ENCODE measurements at places on chromosomes 7 and 10.

- no peak for DNase-seq
These were observed 23.3 kb upstream of the HABP2 start for GRCh38 chr10:113529575-113529974.

DNA sequence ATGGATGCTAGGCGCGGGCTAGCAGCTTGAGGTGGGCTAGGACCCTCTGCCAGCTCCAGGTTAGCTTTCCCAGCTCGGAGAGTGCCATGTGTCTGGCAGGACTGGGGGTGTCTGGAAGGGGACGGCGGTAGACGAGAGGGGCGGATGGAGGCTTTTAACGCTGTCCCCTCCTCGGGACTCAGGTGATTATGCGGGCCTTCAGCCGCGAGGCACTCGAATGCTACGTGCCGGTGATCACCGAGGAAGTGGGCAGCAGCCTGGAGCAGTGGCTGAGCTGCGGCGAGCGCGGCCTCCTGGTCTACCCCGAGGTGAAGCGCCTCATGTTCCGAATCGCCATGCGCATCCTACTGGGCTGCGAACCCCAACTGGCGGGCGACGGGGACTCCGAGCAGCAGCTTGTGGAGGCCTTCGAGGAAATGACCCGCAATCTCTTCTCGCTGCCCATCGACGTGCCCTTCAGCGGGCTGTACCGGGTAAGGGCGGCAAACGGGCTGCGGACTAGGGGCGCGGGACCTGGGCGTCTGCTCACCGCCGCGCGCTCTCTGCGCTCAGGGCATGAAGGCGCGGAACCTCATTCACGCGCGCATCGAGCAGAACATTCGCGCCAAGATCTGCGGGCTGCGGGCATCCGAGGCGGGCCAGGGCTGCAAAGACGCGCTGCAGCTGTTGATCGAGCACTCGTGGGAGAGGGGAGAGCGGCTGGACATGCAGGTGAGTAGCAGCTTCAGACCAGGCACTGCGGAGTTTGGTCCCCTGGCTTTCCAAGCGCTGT lies 1.1 kb downstream of the CYP26A1 start:
- no peak for DNase-seq

GRCh38 chr7:149849174-149849573 lies 11.0 kb downstream of the ZNF862 start:
- DNase-seq, result no peak

DNA sequence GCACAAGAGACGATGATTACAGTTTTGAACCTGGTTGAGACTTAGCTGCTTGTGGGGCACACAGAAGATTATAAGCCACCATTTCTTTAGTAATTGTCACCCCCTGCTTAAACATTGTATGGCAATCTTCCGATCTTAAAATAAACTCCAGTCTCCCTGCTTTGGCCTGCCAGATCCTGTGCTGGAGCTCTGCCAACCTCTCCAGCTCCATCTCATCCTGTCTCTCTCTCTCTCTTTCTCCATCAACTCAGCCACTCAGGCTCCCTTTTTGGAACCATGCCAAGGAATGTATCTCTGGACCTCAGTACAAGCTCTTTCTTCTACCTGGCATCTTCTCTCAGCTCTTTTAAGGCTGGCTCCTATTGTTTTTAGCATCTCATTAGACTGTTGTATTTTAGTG lies 1053.2 kb downstream of the REEP3 start:
- no peak for DNase-seq

GRCh38 chr10:101031796-101032636 lies 982 bp downstream of the SFXN3 start:
- peak; percentile 72 for DNase-seq

GRCh38 chr10:85043207-85043606 lies 714.8 kb downstream of the CCSER2 start:
- no peak for DNase-seq

- DNase-seq, result no peak
These were observed 982.0 kb downstream of the SORCS1 start for GRCh38 chr10:106182542-106182941.

DNA sequence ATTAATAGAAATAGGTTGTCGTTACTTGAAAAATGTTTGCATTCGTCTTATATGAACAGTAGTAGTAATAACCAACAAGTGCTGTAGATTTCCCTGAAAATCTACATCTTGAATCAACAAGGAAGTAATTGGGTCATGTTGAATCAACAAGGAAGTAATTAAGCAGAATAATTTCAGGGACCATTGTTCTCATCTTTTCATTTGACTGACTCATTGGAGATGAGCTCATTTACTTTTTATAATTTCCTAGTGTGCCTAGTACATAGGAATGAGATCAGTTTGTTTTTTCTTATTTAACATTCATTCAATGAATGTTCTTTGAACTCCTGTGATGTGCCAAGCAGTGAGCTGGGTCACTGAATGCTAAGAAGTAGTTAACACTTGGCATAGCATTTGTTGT lies 8.2 kb downstream of the CLDN12 start:
- DNase-seq, result no peak

DNA sequence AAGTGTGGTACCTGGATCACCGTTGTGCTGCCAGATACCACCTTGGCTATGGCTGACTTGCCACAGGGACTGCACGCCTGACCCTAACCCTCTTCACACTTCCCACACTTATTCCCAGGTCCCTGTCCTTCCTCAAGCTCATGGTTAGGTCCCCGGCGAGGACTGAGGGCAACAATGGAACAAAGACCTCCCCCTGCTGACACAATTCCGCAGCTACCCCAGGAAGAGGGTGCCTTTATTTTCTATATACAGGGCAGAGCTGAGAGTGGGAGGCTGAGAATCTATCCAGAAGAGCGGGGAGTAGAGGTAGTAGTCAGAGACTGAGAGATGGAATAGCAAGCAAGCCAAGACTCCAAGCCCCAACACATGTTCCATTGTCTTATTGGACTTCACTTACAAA lies 118.1 kb upstream of the SEM1 start:
- DNase-seq, result no peak

DNA sequence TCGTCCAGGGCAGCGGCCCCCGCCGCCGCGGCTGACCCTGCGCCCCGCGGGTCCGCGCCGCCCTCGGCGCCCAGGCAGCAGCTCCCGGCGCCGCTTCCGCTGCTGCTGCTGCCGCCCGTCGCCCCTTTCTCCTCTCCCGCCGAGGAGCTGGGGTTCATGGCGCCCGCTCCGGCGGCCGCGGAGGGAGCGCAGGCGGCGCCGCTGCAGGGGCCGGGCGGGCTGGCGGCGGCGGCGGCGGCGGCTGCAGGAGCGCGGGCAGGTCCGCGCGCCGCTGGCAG lies 286 bp downstream of the DGKI start:
- DNase-seq, result no peak

DNA sequence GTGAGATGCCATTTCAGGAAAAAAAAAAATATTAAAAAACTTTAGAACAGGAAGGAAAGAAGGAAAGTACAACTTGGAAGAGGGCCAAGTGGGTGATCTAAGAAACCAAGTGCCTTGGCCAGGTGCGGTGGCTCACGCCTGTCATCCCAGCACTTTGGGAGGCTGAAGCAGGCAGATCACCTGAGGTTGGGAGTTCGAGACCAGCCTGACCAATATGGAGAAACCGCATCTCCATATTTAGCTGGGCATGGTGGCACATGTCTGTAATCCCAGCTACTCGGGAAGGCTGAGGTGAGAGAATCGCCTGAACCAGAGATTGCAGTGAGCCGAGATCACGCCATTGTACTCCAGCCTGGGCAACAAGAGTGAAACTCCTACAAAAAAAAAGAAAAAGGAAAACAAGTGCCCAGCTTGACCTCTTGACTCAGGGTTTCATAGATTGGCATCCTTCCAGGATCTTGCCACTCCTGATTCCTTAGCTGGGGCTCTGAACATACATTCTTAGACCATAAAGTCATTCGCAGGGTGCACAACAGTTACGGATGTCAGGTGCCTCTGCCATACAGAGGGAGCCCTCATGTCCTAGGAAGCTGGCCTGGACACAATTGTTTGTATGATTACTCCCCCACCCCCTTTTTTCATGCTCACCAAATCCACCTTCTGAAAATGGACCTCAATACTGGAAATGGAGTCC lies 2.1 kb upstream of the GUSB start:
- DNase-seq, result no peak

- DNase-seq, result no peak
These were observed 137.9 kb downstream of the ANLN start for GRCh38 chr7:36527549-36527913.

DNA sequence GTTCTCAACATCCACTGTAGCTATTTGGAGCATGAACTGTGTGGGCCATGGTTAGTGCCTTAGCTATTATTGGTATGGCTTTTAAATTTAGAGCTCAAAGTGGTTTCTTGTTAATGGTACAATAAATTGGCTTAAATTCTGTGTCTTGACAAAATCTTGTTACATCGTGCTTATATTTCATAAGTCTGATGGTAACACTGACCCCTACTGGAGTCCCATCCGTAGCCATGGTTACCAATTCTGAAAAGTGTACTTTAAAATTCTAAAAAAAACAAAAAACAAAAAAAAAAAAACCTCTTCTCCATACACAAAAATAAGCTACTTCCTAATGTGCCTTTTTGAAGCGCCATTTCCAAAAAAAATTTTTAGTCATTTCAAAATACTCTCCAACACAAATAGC lies 6.4 kb upstream of the RPP30 start:
- DNase-seq, result no peak

GRCh38 chr10:74852381-74852780 lies 26.0 kb downstream of the KAT6B start:
- DNase-seq, result no peak

DNA sequence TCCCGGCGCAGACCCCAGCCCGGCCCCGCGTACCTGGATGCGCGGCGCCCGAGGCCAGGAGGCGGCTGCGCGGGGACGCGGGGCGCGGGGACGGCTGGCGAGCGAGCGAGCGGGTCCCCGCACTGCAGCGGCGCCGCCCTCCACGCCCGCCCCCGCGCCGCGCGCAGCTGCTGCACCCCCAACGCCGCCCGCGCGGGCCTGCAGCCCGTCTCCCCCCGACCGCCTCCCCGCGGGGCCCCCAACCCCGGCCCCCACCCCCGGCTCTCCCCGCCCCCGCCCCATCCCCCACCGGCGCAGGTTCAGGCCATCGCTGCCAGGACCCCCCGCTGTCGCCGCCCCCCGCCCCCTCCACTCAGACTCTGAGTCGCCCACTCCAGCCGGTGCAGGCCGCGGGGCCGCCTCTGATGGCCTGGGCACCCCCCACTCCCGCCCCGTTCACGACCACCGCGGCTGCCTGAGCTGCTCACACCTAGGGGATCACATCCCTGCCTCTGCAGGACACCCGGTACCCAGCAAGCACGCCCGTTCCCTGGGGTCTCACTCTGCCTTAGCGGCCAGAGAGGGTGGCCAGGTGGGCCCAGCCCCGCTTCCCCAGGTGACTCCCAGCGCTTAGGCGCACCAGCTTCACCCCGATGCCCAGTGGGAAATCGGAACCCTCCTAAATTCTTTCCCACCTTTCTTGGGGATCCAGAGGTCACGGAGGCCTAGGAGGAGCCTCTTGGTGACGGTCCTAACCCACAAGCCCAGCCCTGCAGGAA lies 13.9 kb upstream of the DNAAF5 start:
- DNase-seq, result no peak

- no peak for DNase-seq
These were observed 34.6 kb downstream of the TRIM8 start for GRCh38 chr10:102678842-102679289.

DNA sequence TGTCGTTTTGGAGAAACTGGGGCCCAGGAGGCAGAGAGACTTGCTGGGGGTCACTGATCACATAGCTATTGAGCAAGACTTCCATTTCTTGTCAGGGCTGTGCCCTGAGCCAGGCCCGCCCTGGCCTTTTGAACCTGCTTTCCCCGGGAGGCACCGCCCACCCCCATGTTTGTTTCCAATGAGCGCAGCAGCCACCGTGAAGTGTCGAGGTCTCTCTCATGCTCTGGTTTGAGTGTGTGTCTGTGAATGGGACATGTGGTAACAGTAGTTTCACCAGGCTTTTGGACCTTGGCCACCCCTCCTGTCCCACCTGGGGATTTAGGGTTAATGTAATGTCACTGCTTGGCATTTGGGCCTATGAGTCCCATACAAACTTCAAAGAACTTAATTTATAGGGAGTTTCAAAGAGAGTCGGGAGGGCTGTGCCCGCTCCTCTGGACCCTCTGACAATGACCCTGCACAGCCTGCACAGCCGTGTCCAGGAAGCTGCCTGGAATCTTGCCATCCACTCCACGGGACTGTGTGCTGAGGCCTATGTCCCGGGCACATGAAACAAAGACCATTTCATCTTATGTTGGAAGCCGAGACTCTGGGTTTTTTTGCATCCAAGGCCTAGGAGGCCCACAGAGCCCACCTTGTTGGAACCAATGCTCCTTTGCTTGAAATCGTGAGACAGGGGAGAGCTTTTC lies 6.3 kb downstream of the PRF1 start:
- no peak for DNase-seq

- DNase-seq, result no peak
These were observed 133.1 kb upstream of the PPP1R3A start for GRCh38 chr7:114051871-114052331.

DNA sequence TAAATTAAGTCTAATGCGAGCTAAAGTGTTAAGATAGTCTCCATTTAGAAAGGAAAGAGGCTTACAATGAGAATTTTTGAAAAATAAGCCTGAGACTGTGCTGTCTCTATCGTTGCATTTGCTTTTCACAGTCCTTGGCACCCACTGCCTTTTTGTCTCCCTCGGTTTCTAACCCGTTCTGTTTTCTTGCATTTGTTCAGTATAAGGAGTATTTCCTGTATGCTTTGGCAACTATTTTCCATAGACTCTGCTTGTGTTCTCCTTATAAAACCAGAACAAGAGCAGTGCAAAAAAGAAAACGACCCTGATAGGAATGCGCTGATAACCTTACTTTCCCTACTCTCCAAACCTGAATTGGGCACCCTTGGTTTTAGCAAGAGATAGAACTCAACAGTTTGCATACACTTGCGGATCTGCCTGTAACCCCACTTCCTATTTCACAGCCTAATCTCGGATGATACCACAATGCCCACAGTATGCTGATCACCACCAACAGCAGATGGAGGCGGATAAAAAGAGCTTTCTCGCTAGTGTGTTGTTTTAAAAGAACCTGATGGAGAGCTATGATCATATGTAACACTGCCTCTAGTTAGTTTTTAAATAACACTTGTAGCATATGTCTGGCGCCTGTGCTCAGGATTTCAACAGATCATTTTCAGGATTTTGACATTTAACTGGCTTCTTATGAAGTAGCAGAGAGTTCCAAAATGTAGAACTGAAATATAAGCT lies 1.6 kb upstream of the ARHGAP12 start:
- no peak for DNase-seq

GRCh38 chr10:58990693-58991092 lies 185.8 kb upstream of the PHYHIPL start:
- DNase-seq, result no peak

DNA sequence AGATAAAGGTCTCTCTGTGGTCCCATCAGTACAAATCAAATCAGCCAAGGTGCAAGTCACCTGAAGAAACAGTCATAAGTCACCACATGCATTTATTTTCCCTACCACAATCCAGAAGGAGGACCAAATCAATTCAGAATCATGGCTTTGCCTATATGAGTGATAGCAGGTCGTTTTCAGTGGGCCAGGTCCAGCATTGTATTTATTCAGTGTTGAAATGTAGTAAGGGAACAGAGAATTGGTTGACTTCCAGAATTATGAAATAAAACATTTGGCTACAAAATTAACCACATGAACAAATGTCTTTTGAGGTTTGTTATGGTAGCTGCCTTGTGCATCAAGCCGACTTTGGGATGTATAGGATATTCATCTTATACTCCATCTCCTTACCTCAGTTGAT lies 88.4 kb downstream of the POLR1F start:
- no peak for DNase-seq

GRCh38 chr7:128017460-128017859 lies 13.8 kb downstream of the LRRC4 start:
- DNase-seq, result no peak

All from CD4-positive, alpha-beta T cell (primary cell).